Hypothalamus (tissue), 51 donors: ENCODE measurements at places on chromosomes 16 and 17.

DNA sequence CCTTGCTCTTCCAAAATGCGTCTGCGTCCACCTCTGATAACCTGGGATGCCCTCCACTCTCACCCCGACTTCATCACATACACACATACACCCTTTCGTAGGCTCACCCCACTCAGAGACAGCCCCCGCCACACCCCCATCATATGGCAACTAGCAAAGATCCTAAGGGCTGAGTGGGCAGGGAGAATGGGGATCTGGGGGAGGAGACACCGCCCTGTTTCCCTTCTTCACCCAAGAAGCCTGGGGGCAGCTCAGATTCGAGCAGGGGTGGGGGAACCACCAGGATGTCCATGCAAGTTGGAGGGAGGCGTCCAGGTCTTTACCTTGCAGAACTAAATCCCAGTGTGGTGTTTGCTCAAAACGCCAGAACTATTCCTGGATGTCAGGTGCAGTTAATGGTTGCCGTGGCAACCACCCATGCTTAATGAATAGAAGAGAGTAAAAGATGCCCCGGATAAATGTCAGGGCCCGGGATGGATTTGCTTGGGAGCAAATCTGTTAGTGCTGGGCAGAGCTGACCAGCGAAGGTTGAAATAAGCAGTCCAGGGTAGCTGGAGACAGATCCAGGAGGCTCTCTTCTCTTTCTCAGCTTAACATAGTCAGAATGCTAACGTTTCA lies 72.8 kb downstream of the CACNG3 start:
- DNase-seq: no peak

GRCh38 chr17:11318207-11318606 lies 77.2 kb downstream of the SHISA6 start:
- DNase-seq: no peak

- no peak for DNase-seq
Observed at GRCh38 chr16:16828913-16829398, 450.0 kb downstream of the NPIPA7 start.

DNA sequence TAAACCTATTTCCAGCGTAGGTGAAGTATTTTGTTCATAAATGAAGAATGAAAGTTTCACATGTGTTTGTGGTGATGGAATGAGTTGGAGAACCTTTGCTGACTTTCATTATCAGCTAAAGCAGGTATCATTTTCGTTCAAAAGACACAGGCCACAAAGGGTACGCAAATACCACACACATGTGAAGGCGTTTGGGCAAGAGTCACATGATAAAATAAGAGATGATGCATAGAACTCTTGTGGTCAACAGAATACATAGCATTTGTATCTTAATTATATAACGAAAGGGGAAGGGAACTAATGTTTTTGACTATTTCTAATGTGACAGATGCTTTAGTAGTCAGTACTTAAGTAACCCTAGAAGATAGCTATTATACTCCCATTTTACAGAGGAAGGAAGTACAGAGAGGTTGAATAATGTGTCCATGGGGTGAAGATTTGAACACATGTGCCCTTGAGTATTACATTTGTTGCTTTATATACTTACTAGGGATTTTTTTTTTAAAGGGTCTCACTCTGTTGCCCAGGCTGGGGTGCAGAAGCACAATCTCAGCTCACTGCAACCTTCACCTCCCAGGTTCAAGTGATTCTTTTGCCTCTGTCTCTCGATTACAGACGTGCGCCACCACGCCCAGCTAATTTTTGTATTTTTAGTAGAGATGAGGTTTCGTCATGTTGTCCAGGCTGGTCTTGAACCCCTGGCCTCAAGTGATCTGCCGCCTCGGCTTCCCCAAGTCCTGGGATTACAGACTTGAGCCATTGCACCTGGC lies 4.8 kb downstream of the RPA1 start:
- no peak for DNase-seq

DNA sequence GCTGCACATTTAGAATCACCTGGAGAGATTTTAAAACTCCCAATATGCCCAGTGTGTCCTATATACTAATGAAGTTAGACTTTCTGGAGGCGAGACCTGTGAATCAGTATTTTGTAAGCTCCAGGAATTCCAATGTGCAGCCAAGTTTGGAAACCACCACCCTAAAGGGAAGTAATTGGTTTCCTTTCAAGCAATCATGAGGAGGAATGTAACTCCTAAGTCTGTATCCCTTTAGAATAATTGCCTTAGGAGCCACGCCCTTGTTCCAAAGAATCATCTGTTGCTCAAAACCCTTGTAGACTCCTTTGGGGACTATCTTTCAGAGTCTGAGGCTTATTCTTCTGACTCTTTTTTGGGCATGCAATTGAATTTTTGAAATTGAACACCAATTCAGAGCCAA lies 84.4 kb downstream of the DNAH9 start:
- no peak for DNase-seq

GRCh38 chr17:74607221-74607620 lies 15.1 kb upstream of the CD300LD start:
- DNase-seq: no peak

GRCh38 chr17:79777120-79777893 lies 641 bp upstream of the CBX2 start:
- peak; percentile 49 for DNase-seq
